ENCODE measurements at places on chromosomes 7 and 10.

- no peak for DNase-seq
These were observed 5.2 kb downstream of the EBF3 start for GRCh38 chr10:129958629-129959543.

- DNase-seq = no peak
These were observed 70.9 kb downstream of the ATXN7L1 start for GRCh38 chr7:105805447-105806019.

DNA sequence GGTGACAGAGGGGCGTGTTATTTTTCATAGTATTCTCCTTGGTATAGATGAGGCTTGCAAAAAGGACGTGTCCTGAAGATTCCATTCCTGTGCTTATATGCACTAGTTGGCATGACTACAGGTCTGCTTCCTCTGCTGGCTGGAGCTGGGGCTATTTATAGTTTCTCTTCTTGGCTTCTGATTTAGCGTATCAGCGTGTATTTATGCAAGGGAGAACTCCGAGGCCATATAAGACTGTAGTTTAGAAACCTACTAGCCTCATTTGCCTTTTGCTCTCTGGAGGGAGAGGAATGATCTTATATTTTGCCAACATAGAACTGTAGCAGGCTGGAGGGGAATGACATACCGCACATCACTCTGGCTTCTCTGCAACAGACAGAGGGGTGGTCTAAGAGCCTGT is 39.7 kb downstream of the CACNB2 start:
- no peak for DNase-seq

GRCh38 chr10:107473225-107473624 is 308.7 kb upstream of the SORCS1 start:
- DNase-seq = no peak

DNA sequence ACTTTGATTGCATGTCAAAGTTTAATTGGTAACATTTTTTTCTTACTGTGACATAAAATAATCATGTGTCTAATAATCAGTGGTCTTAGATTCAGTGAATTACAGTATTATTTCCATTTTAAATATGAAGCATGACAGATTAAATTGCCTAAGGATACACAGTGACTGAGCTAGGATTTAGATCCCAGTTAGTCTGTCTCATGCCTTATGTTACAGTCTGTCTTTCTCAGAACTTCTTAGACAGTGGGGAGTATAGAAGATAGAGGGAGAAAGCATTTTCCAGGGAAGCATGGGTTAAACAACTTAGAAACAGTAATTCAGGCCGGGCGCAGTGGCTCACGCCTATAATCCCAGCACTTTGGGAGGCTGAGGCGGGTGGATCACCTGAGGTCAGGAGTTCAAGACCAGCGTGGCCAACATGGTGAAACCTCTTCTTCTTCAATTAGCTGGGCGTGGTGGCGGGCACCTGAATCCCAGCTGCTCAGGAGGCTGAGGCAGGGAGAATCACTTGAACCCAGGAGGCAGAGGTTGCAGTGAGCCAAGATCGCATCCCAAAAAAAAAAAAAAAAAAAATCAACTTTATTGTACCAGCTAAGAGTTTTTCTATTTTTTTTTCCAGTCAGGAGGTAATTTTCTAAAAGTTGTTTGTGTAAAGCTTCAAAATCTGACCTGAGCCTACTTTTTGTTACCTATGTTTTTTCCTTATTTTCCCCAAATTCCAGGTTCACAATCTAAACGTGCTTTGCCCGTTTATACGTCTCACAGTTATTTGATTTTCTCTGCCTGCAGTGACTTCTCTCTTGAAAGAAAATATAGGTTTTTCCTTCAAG is 3.3 kb downstream of the CASD1 start:
- no peak for DNase-seq

DNA sequence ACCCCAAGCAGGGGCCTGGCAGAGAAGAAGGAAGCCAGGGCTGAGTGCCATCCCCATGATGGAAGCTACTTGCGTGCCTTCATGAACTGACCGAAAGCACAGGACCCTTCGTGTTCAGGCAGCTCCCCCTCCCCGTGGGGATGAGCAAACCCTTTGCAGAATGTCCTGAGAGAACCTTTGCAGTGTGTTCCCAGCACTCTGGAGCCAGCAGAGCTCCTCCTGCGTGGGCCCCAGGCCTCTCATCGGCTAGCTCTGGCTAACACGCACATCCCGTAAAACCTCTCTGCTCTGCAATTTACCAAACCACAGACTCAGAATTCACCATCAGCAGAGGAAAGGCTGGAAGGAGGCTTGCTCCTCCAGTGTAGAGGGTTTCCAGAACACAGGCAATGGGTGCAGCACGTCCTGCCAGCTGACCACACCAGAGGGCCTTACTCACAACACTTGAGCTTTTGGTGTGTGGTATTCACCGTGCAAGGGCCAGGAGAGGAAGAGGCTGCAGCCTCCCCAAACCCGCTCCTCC is 3.1 kb downstream of the SH3PXD2A start:
- DNase-seq = no peak

GRCh38 chr10:86263209-86263608 is 103.4 kb downstream of the GRID1 start:
- no peak for DNase-seq

GRCh38 chr7:128102490-128103291 is 71.5 kb upstream of the LRRC4 start:
- no peak for DNase-seq

DNA sequence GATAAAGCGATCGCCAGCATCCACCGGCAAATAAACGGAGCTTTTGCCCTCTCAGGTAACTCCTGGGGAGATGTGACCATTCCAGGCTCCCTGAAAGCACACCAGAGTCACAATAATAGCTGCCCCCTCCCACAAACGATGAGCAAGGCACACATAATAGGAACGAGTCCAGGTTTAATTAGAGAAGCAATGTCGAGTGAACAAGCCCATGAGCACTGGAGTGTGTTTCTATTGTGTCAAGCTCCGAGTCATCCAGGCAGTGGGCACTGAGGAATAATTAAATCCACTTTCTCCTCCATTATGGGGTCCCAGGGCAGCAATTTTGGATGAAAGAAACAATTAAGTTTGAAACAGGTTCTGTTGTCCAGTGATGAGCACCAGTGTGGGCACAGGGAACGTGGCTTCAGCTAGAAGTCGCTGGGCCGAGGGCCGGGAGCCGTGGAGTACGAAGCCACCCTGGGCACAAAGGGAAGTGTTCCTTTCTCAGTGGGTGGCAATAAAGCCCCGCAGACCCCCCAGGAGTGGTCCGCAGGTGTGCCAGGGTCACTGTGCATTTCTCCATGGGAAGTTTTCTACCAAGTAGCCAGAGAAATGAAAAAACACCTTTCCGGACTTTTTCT is 12.0 kb downstream of the PNLIPRP2 start:
- no peak for DNase-seq

DNA sequence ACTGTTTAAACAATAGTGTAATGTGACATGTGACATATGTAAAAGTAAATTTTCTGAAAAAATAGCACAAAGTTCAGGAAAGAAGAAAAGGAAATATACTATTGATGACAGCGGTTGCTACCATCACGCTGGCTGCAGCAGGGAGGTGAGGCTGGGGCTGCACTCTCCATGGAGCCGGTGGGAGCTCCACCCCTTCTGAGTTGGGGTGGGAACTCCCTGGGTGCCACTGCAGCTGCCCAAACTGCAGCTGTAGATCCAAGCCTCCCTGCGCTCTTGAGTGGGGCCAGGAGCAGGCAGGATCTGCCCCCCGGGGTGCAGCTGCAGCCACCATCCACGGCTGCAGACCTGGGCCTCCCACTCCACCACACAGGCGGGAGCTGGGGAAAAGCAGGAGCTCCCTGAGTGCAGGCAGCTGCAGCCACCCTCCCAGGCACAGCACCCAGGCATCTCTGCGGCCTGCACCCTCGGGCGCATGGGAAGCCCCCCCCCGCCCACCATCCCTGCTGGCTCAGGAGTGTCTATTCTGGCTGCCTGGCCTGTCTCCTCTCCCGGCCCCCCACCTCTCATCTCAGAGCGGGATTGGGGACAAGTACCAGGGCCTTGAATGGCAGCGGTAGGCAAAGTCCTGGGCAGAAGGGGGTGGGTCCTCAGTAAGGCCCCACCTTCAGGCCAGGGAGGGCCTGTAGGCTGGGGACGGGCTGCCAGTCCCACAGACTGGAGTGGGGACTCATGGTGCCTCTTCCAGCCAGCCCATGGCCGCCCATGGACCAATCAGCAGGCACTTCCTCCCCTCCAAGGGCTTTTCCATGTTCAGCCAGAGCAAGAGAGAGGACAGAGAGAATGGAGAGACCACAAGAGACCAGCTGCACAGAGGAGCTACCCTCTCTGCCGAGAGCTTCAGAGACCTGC is 50.1 kb downstream of the TNS3 start:
- no peak for DNase-seq

DNA sequence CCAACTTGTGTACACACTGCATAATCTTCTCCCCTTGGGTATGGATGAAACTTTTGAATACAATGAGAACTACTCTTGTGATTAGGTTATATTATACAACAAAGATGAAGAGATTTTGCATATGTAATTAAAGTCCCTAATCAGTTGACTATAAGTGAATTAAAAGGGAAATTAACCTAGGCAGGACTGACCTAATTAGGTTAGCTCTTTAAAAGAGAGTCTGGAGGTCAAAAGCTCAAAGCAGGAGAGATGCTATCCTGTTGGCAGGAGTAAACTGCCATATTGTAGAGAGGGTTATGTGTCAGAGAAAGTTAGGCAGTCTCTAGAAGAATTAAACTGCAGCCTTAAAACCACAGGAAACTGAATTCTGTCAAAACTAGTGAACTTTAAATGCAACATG is 29.4 kb downstream of the HGF start:
- DNase-seq = no peak

- DNase-seq = no peak
These were observed 98.3 kb upstream of the AGK start for GRCh38 chr7:141452911-141453310.

DNA sequence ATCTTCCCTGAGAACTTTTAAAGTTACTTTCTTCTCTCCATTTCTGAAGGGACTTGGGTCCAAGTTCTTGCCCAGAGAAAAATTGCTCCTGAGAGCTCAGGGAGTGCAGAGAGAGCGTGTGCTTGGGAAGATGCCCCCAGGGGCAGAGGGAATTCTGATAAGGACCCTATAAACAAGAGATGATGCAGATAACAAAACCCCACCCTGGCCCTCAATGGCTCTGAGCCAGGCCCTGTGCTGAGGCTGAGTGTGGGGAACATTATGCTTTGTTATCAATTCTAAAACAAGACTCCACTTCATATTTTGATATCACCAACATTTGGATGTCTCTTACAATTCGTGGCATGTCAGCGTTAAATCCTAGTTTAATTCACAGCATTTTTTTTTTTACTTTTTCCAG is 34.4 kb upstream of the HABP2 start:
- no peak for DNase-seq

DNA sequence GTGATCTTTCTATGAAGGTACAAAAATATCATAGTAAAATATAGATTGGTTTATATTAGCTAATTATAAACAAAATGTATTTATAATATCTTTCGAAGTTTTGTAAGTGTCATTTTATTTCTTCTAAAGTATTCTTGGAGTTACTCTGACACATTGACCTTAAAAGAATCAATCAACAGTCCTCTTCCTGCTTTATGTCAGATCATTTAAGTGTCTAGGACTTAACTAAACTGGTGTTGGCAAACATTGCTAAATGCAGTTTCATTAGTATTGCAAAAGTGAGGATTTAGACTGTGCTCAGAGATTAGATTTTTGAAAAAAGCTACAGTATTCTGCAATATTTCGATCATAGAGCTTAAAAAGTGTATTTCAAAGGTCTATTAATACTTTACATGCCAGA is 10.3 kb downstream of the GLCCI1 start:
- no peak for DNase-seq

DNA sequence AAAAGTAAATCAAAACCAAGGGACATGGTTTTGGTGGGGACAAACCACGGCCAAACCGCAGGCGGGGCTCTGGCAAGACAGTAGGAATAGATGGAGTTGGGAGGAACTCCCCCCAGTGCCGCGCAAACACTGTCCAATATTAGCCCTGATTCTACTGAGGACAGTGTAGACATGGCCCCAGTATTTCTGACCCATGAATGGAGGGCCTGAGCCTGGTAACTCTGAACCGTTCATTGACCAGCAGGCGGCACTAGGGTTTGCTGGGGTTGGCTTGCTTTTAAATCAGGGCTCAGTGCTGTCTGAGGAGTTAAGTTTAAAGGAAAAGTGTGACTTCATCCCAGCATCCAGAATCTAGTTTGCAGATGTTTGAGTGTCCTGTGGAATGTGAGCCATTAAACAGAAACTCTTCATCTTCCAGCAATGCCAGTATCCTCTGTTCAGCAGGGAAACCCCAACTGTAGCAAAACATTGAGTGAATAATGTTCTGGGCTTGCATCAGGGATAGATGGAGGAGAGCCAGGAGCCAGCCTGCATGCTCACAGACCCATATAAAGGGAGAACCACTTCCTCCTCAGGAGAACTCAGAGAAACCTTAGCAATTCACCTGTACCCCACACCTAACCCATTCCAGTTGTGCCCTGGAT is 147.4 kb upstream of the PRSS58 start:
- no peak for DNase-seq

DNA sequence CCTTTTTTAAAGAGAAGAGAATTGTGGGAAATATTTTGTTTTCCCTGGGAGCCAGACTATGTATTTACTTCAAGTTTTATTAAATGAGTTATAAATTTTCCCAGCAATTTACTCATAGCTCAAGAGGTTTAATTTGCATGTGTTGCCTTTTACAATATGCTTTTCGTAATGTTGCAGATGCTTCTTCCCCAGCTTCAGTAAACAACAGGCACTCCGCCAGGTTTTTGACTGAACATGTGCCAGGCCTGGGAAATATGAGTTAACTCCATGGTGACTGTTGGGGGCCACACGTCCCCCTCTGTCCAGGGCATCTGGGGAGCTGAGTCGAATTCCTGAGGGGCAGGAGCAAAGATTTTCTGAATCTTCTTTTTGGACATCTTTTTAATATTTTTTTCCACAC is 545.7 kb downstream of the LRMDA start:
- DNase-seq = no peak

DNA sequence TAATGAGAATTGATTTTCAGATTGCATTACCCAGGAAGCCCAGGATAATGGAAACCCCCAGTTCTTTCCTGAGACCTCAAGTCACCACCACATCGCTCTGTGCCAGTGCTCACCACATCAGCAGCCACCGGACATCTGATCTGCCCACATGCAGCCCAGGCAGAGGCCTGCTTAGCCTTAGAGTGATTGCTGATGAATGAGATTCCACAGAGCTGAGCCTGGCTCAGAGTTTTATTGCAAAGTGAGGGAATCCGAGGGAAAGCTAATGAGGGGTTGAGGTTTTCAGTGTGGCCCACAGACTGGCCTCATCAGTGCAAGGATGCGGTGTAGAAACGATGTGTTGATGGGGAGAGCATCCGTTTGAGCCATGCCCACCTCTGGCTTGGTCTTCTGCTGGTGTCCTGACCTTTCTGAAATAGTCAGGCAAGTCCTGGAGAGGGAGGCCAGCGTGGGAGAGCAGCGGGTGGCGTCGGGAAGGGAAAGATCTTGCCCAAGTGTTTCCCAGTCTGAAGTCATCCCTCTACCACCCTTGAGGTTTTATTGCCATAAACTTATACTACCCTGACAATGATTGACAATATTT is 120.3 kb downstream of the ITIH5 start:
- DNase-seq = no peak

GRCh38 chr7:112211348-112211907 is 4.9 kb downstream of the ZNF277 start:
- no peak for DNase-seq

All from CD4-positive, alpha-beta T cell (primary cell).